Natural killer cell treated with Interleukin-12 subunit alpha and Interleukin-12 subunit beta and Interleukin-15 and Interleukin-18, amount 100 ng/mL, for 72 hours (primary cell): ENCODE measurements at places on chromosomes 16 and 17.

GRCh38 chr17:73228748-73229236, 32.9 kb downstream of the CPSF4L start:
- DNase-seq, result peak; percentile 64

GRCh38 chr16:52624891-52625290, 77.9 kb upstream of the TOX3 start:
- no peak for DNase-seq

GRCh38 chr17:83115202-83115651, 35.8 kb downstream of the METRNL start:
- DNase-seq, result no peak

GRCh38 chr16:85435286-85435685, 177.8 kb upstream of the GSE1 start:
- no peak for DNase-seq

GRCh38 chr16:55297910-55298479, 26.0 kb upstream of the IRX6 start:
- DNase-seq, result no peak

GRCh38 chr17:29710891-29711418, 88.2 kb upstream of the CORO6 start:
- DNase-seq, result no peak

DNA sequence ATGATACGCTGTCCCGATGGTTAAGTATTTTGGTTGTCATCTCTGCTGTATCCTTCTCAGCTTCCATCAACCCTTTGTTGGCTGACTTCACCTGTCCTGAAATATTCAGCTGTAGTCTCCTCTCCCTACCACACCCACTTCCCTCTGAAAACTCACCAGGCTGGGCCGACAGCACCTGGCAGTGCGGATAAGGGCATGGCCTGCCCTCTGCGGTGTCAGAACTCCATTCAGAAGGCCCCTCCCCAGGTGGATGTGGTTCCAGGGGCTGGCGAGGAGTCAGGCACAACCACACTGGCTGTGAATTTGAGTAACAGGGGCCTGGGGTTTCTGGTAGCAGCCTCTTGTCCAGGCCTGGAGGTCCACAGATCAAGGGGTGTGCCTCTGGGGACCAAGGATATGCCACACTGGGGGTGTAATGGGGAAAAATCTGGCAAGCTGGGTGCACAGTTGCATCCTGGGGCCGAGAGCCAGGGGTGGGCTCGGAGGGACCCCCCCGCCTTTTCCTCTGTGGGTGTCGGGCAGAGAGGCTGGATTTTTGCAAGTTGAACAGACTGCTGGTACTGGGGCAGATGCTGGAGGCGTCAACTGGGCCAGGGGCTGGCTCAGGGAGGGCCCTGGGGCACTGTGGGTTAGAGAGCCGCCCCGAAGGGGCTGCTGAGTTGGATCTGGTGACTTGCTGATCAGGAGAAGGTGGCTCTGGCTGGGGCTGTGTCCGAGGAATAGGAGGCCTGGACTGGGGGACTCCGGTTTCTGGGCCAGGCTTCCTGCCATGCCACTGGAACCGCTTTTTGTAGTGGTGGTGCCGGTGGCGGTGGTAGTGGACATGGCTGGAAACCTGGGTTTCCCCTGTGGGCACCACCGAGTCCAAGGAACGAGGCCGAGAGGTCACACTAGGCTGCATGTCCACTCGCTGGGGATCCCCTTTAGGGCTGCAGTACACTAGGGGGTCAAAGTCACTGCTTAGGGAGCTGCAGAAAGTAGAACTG, 5.6 kb upstream of the SUPT4H1 start:
- no peak for DNase-seq

GRCh38 chr16:81224824-81225223, 13.7 kb upstream of the BCO1 start:
- no peak for DNase-seq

GRCh38 chr17:66469890-66470289, 167.5 kb downstream of the PRKCA start:
- DNase-seq, result no peak

DNA sequence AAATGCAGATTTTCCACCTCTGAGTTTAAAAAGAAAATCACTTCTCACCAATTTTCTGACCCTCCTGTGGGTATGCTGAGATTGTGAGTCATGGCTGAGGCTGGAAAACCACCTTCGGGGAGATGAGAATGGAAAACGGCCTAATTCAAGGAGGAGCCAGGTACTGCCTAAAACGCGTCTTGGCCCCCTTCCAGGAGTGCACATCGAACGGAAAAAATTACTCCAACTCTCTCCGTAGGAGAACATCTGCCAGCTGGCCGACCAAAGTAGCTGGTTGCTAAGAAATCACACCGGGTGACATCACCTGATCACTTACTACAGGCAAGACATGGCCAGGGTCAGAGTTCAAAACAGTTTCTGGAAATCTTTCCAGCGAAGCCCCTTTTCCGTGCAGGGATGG, 107.6 kb downstream of the ZNF423 start:
- no peak for DNase-seq

- DNase-seq, result no peak
Observed at GRCh38 chr16:69443927-69444631, 19.7 kb downstream of the CYB5B start.

DNA sequence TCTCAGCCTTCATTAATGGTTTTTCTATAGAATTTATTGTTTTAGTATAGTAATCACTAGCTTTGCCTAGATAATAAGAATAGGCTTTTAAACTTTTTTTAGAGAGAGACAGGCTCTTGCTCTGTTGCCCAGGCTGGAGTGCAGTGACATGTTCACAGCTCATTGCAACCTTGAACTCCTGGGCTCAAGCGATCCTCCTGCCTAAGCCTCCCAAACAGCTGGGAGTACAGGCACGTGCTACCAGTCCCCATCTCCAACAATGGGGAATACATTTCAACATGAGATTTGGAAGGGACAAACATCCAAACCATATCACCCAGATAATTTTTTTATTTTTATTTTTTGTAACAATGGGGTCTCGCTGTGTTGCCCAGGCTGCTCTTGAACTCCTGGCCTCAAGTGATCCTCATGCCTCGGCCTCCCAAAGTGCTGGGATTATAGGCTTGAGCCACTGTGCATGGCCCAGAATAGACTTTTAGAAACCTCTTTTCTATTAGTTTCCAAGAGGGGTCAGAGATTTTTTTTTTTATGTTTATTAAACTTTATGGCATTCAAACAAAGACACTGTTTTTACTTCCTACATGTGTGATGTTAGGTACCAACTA, 7.3 kb downstream of the NACA2 start:
- DNase-seq, result no peak

DNA sequence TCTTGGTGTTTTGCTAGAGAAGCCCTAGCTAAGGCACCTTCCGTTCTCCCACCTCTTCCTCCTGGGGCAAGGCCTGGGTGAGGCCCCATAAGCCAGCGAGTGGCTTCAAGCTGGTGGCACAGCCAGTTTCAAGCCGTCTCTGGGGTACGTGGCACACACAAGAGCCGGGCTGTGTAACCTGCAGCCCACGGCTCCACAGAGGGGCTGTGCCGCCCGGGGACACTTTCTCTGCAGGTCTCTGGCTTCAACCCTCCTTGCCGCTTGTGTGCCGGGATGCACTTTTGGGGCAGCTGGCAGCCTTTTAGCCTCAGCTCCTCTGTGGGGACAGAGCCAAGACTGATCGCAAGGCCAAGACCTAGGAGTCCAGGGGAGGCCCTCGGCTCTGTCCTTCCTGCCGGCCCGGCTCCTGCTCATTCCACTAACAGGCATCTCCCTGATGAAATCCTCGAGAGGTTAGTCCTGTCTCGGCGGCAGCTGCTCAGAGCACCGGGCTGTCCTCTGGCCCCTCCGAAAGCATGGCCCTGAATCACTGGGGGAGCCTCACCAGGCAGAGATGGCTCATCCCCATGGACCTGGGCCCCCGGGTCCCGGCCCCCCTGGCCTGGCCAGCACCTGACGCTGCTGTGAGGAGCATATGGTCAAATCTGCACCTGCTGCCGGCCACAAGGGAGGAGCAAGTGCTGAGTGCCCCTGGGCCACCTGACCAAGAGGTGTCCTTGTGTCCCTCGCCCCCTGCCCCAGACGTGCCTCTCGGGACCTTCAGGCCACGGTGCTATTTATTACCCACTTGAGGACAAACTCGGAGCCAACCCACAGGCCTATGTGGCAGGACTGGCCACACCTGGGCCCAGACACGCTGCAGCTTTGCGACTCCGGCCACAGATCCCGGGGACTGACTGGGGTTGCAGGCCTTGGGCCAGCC, 98.5 kb downstream of the METRNL start:
- peak; percentile 40 for DNase-seq

- no peak for DNase-seq
Observed at GRCh38 chr16:4082474-4083044, 33.7 kb downstream of the ADCY9 start.

DNA sequence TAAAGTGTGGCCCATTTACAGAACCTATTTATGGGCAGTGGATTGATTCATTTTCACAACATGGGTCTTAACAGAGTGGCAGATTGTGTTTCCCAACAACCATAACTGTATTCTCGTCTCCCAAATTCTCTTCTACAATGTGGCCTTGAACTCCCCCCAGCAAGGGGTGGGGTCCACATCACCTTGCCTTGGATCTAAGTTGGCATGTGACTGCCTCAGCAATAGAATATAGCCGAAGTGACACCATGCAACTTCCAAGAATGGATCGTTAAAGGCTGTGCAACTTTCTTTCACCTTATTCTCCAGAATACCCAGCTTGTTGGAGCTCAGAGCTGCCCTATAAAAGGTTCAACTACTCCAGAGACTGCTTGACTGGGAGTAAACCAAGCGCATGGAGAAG, 72.0 kb upstream of the CDH5 start:
- no peak for DNase-seq

GRCh38 chr16:89096768-89097391, 3.2 kb downstream of the ACSF3 start:
- no peak for DNase-seq

DNA sequence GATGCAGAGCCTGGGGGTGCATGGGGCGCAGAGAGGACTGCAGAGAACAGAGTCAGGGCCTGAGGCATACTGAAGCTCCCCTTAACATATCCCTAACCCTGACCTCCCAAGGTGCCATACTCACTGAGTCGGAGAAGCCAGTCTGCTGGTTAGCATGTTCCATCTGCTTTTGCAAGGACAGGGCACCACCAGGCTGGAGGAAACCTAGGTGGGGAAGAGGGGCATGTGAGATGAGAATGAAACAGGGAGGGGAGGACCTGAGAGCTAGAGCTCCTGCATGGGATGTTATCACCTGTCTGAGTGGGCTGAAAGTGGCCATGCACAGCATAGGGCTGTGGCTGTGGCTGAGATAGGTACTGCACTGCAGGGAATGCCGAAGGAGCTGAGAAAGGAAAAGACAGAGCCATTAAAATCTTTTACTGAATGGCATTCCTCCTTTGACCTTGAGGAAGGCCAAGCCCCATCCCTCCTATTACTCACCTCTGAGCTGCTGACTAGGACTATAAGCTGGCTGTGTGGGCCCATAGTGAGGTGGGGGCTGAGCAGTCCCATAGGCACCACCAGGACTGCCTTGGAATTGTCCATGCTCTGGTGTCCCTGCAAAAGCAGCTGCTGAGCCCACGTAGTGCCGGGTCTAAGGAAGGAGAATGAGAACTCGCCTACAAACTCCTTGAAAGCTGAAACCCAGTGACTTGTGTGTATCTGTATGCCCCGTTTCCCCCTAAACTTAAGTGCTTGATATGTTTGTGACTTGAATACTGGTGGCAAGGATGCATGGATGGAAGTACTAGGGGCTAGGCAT, 1.9 kb downstream of the GPS2 start:
- DNase-seq, result no peak
